Posterior cingulate gyrus (tissue), 11 donors: ENCODE measurements at places on chromosomes 7 and 10.
A peak's percentile ranks its signal among the peaks of the same experiment; 100 is the strongest.

DNA sequence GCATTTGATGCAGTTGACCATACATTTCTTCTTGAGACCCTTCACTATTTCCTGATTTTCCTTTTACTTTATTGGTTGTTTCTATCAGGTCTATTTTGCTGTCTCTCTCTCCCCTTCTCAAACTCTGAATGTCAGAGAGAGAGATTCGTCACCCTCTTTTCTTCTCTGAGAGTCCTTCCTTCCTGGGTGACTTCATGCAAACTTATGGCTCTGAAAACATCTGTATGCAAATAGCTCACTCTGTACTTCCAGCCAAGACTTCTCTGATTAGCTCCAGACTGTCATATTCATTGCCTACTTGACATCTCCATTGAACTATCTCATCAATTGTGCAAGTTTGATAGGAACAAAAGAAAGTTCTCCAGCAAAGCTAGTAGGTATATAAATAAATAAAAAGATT lies 191.7 kb upstream of the KLF6 start:
- DNase-seq = no peak

DNA sequence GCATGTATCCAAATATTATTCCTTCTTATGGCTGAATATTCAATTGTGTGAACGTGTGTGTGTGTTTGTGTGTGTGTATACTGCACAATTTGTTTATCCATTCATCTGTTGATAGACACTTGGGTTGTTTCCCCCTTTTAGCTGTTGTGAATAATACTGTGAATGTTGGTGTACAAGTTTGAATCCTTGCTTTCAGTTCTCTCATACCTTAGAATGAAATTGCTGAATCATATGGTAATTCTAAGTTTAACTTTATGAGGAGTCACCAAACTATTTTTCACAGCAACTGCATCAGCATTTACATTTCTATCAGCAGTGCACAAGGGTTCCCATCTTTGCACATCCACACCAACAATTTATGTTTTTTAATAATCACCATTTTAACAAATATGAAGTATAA lies 86.9 kb upstream of the GATAD1 start:
- no peak for DNase-seq

- DNase-seq = no peak
Measured at GRCh38 chr7:17558135-17558534, 259.7 kb downstream of the AHR start.

GRCh38 chr10:127790066-127790624 lies 53.2 kb downstream of the FOXI2 start:
- no peak for DNase-seq

DNA sequence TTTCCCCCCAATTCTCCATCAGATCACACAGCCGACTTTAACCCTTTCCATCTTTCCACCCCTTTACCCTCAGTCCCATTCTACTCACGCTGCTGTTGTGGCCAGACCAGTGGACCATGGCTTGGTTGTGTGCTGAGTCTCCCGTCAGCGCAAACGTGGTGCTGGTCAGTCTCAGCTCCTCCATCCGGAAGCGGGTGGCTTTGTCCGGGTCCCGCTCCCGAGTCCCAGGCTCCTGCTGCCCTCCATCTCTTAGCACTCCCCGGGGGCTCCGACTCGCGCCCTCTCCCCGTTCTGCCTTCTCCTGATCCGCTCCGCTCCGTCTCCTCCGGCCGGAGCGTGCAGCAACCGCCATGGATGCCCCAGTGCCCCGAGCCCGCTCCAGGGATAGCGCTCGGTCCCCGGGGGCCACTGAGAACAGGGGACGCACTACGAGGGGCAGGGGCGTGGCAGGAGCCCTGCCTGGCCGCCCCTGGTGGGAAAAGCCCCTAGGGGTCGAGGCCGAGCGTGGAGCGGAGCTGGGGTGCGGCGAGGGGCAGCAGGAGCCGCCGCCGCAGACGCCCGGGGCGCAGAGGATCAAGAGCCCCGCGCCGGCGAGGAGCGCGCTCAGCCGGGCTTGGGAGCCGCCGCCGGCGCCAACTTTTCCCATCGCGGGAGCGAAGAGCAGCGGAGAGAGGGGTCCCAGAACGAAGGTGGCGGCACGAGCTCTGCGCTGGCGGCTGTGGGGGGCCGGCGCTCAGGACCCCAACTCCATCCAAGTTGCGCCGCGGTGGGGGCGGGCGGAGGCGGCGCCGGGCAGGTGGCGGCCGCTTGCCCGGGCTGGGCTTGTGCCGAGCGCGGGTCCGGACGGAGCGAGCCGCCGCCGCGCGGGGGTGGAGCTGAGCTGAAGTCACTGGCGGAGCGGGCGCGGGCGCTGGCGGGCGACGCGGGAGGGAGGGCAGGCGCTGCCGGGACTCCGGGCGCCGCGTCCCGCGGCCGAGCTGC lies at the start of gene SORCS1:
Gene SORCS1 (minus strand): TSS at position 826 of the 981 bp plus-strand sequence.
- peak; percentile 91 for DNase-seq

DNA sequence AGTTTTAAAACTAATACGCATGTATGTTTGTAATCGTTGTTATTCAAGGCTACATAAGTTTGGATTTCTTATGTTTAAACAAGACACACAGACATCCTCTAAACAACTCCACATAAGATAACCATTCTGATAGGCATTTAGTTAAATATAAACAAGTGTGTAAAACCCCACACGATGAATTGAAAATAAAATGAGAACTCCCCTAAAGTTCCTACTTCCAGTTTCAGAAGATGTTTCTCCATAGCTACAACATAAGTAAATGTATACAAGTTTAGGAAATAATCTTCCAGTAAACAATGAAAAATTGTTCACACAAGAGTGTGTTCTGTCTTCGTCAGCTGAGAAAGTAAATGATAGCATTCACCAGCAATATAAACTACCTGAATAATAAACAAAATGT lies 246.8 kb downstream of the RNLS start:
- no peak for DNase-seq

DNA sequence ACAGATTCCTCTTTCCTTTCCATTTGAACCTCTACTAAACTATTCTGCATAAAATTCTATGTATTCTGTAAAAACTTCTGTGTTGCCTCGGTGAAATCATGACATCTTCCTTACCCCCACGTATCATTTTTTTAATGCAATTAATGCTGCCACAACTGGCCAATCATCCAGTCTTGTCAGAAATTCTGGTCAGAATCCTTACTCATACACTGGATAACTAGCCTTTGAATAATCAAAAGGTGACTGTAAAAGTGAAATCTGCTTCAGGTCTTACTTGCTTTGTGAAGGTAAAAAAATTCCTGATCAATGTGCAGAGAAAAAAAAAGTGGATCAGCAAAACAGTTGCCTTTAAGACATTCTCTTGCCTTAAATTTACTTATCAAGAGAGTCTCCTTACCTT lies 89.1 kb upstream of the LRRTM3 start:
- no peak for DNase-seq
